ENCODE measurements at places on chromosomes 7 and 10. TPM values are rescaled to one million over a fixed set of nuclear protein-coding genes. Genes with fewer than 3 reads are reported as not detected.

ATAD1 gene
- 31.8 TPM for total RNA-seq

FAM25A gene
- not detected for total RNA-seq

ZNF485 gene
- total RNA-seq: 3.7 TPM

NME8 gene
- total RNA-seq: not detected

LIPN gene
- total RNA-seq: not detected

PAX4 gene
- not detected for total RNA-seq

NRP1 gene
- total RNA-seq: 364 TPM

SEMA3D gene
- 0.05 TPM for total RNA-seq

TMEM26 gene
- 0.94 TPM for total RNA-seq

GATA3 gene
- 0.34 TPM for total RNA-seq

TRIM74 gene
- total RNA-seq: not detected

GDF2 gene
- total RNA-seq: not detected

CCL26 gene
- not detected for total RNA-seq
